ENCODE measurements at places on chromosomes 13 and 19.

GRCh38 chr13:91809161-91809560 lies 410.7 kb downstream of the GPC5 start:
- no peak for DNase-seq

- DNase-seq: no peak
Observed at GRCh38 chr13:45441633-45442032, 23.1 kb upstream of the COG3 start.

GRCh38 chr13:113260996-113261395 lies 36.0 kb upstream of the LAMP1 start:
- no peak for DNase-seq

DNA sequence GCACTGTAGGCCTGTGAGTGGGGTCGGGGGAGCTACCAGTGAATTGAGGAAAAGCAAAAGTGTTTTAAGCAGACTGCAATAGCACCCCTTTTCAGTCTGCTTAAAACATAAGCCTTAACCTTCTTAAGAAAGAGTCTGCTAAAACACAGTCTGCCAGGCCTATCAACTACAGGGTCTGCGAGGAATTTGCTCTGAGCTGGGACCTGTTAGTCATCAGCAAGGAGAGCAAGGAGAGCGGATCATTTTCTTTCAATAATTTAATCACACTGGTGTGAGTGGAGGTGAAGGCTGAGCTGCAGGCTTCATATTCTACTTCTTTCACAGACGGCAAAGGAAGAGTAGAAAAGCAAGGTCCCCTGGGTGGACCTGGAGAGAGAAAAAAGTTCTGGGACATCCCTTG lies 342.7 kb downstream of the ENOX1 start:
- DNase-seq: no peak

DNA sequence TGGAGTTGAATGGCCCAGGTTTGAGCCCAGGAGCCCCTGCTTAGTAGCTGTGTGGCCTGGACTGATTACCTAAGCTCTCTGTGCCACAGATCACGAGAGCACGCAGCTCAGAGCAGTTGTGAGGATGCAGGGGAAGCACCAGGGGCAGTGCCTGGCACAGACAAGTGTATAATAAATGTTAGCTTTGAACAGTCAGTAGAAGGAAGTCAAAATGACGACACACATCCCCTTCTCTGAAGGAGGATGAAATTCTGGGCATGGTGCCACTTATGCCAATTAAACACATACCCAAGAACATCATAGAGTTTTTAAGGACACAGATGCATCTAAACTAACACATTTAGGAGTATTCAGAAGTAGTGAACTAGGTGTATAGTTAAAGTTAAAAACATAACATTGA lies 24.9 kb upstream of the SIGLEC11 start:
- DNase-seq: no peak

GRCh38 chr19:14158276-14159023 lies 22.1 kb upstream of the ASF1B start:
- no peak for DNase-seq

DNA sequence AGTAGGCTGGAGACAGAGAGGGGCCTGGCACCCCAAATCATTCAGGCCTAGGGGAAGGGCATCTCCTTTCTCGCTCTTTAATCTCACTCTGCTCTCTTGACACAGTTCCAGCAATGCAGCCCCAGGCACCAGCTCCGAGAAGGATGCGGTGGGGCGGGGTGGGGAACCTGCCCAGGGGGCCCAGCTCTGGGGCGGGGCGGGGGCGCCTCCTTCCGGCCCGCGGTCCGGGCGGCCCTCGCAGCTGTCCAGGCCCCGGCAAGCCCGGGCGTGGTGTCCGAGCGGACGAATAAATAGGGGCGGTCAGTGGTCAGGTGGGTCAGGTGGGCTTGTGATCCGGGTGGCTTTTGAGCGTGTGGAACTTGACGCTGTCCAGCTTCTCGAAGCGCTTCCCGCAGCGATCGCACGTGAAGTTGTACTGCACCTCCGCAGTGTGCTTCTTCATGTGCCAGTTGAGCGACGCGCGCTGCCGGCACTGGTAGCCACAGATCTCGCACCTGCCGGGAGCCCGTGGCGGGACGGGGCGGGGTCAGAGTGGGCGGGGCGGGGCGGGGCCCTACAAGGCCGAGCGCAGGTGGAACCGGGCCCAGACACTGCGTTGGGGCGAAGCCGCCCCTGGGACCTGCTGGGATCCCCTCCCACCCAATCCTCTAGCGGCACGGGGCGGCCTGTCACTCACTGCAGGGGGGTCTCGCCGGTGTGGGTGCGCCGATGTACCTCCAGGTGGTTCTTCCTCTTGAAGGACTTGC lies 2.7 kb upstream of the ELAVL3 start:
- no peak for DNase-seq

DNA sequence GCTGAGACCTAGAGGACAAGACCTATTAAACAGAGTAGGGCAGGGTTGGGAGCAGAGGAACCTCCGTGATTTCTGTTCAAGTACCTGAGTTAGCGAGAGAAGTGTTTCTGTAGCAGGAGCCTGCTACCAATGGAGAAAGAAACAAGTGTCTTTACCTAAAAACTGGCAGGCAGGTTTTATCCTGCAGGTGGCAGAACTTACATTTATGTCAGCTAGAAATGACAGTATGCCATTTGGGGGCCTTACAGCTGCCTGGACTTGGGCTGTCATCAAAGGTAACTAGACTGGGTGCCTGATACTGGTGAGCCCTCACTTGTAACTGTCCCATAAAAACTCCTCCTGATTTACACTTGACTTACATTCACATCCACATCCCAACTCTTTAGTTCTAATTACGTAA lies 185.3 kb upstream of the MIR17HG start:
- DNase-seq: peak; percentile 46

- DNase-seq: no peak
Observed at GRCh38 chr13:112487127-112487517, 100.8 kb downstream of the TUBGCP3 start.

DNA sequence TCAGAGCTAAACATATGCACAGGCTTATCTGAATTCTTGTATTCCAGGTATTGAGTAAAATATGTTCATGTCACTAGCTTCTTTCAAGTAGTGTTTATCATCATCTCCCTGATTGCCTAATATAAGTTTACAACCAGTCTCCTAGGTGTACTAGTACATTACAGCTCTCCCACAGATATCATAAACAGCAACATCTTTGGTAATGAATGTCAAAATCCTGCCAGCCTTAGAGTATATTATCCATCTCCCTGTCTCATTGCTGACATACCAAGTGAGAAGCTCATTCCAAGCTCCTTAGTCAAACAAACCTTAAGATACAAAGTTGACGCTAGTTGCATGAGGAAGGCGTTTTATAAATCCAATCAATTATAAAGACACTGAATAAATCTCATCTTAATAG lies 689.1 kb upstream of the GPC6 start:
- no peak for DNase-seq

DNA sequence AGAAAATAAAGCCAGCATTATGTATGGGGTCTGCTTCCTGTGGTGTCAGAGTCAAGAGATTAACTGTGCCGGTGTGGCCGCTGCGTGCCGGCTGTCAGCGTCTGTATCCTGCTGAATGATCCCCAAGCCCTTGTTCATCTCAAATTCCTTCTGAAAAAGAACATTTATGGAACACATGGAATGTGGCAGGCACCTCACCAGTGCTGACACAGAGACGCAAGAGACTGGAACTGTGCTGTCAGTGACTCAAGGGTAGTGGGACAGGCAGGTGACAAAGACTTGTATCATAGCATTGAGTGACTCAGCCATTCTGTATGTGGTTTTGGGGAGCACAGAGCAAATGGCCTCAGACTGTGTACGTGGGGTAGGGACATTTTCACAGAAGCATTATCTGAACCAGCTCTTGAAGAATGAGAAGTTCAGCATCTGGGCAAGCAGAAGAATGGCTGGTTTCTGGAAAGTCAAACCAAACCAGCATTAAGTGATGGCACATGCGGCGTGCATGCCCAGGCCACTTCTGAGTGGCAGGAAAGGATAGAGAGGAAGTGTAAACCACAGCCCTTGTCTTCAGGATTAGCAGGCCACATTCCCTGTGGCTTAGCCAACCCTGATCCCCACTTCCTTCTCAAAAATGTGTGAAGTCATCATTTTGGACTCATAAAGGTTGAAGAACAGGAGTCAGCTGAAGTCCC lies 54.0 kb upstream of the IRS2 start:
- no peak for DNase-seq

DNA sequence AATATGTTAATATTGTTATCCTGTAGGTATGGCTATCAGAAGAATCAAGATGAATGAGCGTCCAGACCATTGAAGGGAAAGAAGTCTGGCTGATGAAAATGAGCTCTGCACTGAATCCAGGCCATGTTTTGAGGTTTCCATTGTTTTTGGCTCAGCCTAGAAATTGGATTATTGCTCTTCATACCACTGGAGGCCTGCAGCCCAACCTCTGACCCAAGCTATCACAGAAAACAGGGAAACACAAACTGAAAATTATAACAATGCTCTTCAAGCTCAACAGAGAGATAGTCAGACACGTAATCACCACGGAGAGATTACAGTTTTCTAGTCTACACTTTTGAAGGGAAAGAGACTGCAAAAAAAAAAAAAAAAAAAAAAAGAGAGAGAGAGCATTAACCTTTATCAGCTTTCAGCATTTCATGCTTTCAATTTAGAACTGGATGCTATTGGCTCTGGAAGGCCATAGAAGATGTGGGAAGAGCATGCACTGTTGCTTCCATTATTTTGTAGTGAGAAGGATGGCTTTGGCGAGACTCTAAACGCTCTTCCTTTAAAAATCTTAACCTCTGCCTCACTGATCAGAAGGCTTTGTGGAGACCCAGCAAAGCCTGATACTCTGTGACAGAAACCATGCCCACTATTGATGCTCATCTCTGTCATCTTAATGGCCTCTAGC lies 10.8 kb downstream of the EDNRB start:
- DNase-seq: no peak

GRCh38 chr19:34471906-34472700 lies 9.5 kb upstream of the WTIP start:
- no peak for DNase-seq

GRCh38 chr19:35436477-35437405 lies 11.3 kb upstream of the FFAR2 start:
- no peak for DNase-seq

- no peak for DNase-seq
Observed at GRCh38 chr13:44068737-44069136, 189.0 kb downstream of the LACC1 start.

GRCh38 chr13:97434397-97435201 lies 630 bp downstream of the RAP2A start:
- peak; percentile 62 for DNase-seq

GRCh38 chr19:14393329-14393728 lies 12.1 kb downstream of the ADGRE5 start:
- DNase-seq: no peak

GRCh38 chr19:39557811-39558623 lies 18.1 kb upstream of the EID2 start:
- DNase-seq: peak; percentile 58

DNA sequence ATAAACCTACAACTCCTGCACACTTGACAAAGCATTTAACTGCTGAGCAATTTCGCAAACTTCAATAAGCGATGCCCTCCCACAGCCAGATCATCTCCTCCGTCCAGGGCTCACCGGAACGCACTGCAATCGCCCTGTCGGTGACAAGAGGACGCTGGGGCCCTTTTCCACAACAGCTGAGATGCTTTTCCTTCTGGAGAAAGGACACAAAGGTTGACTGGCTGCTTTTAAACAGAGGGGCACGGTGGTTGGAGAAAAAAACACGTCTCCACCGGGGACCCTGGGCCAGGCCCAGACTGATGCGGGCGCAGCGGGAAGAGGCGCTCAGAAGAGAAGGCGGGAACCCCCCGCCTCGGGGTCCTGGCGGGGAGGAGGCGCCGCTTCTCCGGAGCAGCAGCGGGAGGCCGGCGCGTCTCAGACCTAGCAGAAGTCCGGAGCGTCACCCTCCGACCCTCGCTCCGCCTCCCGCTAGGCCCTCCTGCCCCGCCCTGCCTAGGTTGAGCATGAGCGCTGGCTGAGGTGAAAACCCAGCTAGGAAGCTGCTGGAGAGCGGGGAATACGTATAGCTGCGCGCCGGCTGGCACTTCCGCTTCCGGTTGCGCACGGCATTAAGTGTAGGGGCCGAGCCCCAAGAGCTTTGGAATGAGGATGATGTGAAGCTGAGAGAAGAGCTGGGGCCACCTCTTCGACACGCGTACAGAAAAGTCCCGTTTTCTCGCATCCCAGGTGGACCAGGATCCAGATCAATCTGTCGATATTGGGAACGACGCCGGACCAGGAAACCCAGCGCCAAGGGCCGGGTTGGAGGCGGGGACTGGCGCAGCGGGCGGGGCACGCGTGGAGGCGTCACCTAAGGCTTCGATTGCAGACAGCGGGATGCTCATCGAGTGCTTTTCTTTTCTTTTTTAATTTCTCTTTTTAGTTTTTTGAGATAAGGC lies at the start of gene ZNF846:
TSS of gene ZNF846 (minus strand) at position 564 of the 938 bp plus-strand sequence. CDS start 3,788 bp downstream, outside the sequence.
- peak; percentile 84 for DNase-seq

DNA sequence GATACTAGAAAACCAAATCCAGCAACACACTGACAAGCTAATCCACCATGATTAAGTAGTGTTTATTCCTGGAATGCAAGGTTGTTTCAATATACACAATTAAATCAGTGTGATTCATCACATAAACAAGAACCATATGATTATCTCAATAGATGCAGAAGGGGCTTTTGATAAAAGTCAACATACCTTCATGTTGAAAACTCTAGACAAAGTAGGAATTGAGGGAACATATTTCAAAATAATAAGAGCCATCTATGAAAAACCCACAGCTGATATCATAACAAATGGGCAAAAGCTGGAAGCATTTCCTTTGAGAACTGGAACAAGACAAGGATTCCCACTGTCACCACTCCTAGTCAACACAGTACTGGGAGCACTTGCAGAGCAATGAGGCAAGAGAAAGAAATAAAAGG lies 213.6 kb upstream of the CSNK1A1L start:
- DNase-seq: no peak

- peak; percentile 8 for DNase-seq
Observed at GRCh38 chr13:33349986-33350826, 64.7 kb upstream of the STARD13 start.

GRCh38 chr13:45422731-45423292 lies 4.6 kb upstream of the SLC25A30 start:
- DNase-seq: no peak

GRCh38 chr13:105572401-105572800 lies 963.1 kb downstream of the EFNB2 start:
- no peak for DNase-seq

- no peak for DNase-seq
Observed at GRCh38 chr19:33659835-33660234, 38.1 kb downstream of the CHST8 start.

- DNase-seq: peak; percentile 68
Observed at GRCh38 chr13:108214441-108215271, 680 bp downstream of the LIG4 start.

- no peak for DNase-seq
Observed at GRCh38 chr19:48926909-48927308, 6.6 kb upstream of the DHDH start.

GRCh38 chr19:47545061-47545948 lies 27.6 kb downstream of the ZNF541 start:
- no peak for DNase-seq

GRCh38 chr19:2810141-2811091 lies 9.3 kb upstream of the ZNF554 start:
- no peak for DNase-seq

All from NCI-H1417 (cell line).